ENCODE measurements at places on chromosomes 12 and 14. TPM values are rescaled to one million over a fixed set of nuclear protein-coding genes. Genes with fewer than 3 reads are reported as not detected.
A peak's percentile ranks its signal among the peaks of the same experiment; 100 is the strongest.

DNA sequence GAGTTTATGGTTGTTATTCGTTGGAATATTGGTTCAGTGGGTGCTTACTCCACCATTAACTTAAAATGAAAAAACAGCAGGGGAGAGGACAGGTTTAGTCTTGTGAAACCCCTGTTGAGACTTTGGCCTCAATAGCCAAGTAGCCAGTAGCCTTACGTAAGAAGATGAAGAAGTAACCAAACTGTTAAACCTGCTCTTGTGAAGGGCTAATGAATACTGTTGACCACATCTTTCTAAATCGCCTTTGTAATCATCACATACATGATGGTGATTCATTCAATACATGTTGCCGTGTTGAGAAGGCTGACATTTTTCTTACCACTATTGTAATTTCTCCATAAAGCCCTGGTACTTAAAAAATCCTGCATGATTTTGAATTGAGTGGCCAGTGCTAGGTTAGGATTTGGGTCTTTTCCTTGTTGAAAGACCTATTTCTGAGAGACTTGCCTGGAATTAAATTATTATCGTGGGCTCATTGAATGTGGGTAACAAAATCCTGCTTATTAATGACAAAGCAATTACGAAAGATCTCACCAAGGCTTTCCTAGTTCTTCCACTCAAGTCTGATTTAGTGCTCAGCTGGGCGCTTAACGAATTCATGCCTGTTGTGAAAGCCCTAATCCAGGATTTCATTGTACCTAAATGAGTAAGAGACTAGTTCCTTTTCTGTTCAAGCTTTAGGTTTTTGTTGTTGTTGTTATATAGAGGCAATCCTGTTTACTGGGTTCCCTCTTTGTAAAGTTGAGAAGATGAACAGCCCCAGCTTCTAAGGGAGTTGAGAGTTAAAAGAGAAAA lies 333.1 kb downstream of the FUT8 start:
- no peak for DNase-seq
- peaks cover 2% of the 10 kb centered on the region for H3K36me3 ChIP-seq
- peaks cover 21% of the 10 kb centered on the region for H3K4me1 ChIP-seq
- peaks cover 3% of the 10 kb centered on the region for H3K27me3 ChIP-seq

Gene RIMBP2
- total RNA-seq, result 1.5 TPM

DNA sequence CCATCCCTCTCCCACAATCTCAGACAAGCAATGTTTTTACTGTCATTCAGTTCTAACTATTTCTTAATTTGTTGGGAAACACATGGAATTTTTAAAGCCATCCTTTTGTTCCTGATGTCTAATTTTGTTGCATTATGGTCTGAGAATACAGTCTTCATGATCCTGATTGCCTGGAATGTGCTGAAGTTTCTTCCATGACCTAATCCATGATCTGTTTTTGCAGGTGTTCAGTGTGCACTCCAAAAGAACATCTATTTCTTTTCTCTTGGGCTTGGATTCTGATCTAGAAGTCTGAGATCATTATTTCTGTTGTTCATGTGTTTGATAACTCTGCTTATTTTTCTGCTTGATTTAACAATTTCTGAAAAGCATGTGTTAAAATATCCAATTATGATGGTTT lies 43.2 kb upstream of the PHC1 start:
- H3K4me3 ChIP-seq, result no peak overlapping the region
- no peak for DNase-seq
- H3K36me3 ChIP-seq, result peaks cover 17% of the 10 kb centered on the region
- no peaks in the 10 kb centered on the region for H3K27me3 ChIP-seq
- H3K27ac ChIP-seq, result no peak overlapping the region
- no peaks in the 10 kb centered on the region for H3K4me1 ChIP-seq

Gene TMEM233
- total RNA-seq, result not detected

Gene GEMIN2
- 34.9 TPM for total RNA-seq

Gene GLT8D2
- 10.2 TPM for total RNA-seq

- H3K4me3 ChIP-seq, result no peak overlapping the region
- no peak for DNase-seq
- no peak overlapping the region for H3K27ac ChIP-seq
- no peaks in the 10 kb centered on the region for H3K36me3 ChIP-seq
- H3K27me3 ChIP-seq, result no peaks in the 10 kb centered on the region
- no peaks in the 10 kb centered on the region for H3K4me1 ChIP-seq
Observed at GRCh38 chr14:56333359-56334292, 215.4 kb downstream of the PELI2 start.

Gene DPPA3
- 3.9 TPM for total RNA-seq

Gene AQP6
- 0.21 TPM for total RNA-seq

- no peaks in the 10 kb centered on the region for H3K4me1 ChIP-seq
- no peak overlapping the region for H3K4me3 ChIP-seq
- H3K27ac ChIP-seq, result no peak overlapping the region
- H3K27me3 ChIP-seq, result no peaks in the 10 kb centered on the region
- H3K36me3 ChIP-seq, result no peaks in the 10 kb centered on the region
Observed at GRCh38 chr14:94593376-94593748, 12.1 kb downstream of the SERPINA5 start.

DNA sequence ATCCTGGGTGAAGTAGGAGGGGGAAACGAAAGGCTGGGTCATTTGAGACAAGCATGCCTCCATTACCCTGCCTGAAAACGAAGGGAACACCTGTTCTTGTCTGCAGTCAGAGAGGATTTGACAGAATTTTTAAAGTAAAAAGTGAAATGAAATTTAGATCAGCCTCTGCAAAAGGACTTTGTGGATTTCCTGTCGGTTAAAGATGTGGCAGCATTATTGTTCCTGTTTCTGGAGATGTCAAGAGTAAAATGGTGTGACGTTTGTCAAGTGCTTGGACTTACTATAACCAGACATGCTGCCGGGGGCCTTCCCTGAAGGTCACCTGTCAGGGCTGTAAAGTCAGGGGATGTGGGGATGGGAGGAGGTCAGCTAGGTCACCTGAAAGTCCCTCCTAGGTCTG lies 32.0 kb downstream of the NRXN3 start:
- no peak for DNase-seq
- H3K27me3 ChIP-seq, result no peaks in the 10 kb centered on the region
- no peak overlapping the region for H3K27ac ChIP-seq
- no peak overlapping the region for H3K4me3 ChIP-seq
- peaks cover 27% of the 10 kb centered on the region for H3K4me1 ChIP-seq

GRCh38 chr12:47740606-47741339 lies 15.5 kb upstream of the ENDOU start:
- no peak for DNase-seq
- no peaks in the 10 kb centered on the region for H3K36me3 ChIP-seq
- H3K27me3 ChIP-seq, result peaks cover 10% of the 10 kb centered on the region
- peaks cover 35% of the 10 kb centered on the region for H3K4me1 ChIP-seq

- no peak overlapping the region for H3K4me3 ChIP-seq
- DNase-seq, result no peak
- H3K36me3 ChIP-seq, result peaks cover 8% of the 10 kb centered on the region
Observed at GRCh38 chr14:24418492-24418873, 11.0 kb downstream of the CBLN3 start.

DNA sequence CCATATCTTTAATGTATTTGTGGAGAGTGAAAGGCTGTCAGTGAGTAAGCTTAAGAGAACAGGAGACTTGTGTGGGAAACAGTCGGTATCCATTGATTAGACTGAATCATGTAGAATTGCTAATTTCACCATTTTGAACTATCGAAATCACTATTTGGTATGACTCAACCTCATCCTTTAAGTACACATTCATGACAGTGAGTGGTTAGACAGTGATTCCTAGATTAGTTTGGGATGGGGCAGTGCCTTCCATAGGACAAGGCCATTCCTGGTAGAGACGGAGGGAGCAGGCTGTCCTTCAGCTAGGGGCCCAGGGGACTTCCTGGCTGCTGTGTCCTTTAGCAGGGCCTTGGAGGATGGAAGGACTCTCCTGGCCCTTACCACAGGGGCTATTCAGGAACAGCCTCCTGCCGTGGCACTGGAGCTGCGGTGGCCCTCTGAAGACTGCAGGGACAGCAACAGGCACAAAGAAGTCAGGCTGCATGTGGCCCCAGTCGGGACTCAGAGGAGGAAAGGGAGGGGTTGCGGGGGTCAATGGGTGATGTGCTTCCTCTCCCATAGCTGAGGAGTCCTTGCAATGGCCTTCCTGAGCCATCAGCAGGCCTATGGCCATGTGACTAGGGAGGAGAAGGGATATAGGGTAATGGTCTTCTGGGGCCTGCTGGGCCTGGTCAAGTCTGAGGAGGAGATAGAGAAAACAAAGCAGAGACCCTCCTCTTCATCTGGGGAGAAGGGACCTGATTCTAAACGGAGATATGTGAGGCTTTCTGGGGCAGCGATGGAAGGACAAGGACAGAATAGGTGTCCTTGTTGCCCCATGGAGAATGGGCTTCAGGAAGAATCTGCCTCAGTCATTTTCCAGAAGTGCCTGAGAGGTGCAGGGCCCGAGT lies 11.2 kb downstream of the SERPINA1 start:
- H3K27me3 ChIP-seq, result 0 out of 2 replicates have a peak, but pooled peaks cover 3% of the 10 kb centered on the region
- no peak overlapping the region for H3K4me3 ChIP-seq
- no peak overlapping the region for H3K27ac ChIP-seq
- H3K4me1 ChIP-seq, result peaks cover 23% of the 10 kb centered on the region
- no peak for DNase-seq
- no peaks in the 10 kb centered on the region for H3K36me3 ChIP-seq

DNA sequence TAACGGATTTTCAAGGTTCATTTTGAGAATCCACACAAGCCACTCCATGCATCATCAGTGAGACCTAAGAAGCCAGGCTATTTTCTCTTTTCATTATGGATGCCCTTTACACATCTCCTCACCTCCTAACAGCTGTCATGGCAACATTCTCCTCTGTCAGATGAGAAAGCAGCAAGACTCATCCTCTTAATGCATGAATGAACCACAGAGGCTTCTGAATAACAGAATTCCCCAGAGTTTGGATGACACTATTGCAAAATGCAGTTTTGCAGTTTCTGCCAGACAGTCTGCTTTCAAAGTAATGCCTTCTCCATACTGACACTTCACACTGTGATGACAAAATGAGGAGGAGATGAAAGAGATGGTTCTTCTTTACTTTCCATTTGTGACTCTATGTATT lies 286.7 kb upstream of the GRIP1 start:
- no peak overlapping the region for H3K4me3 ChIP-seq
- no peaks in the 10 kb centered on the region for H3K27me3 ChIP-seq
- no peaks in the 10 kb centered on the region for H3K36me3 ChIP-seq
- peaks cover 23% of the 10 kb centered on the region for H3K4me1 ChIP-seq
- no peak overlapping the region for H3K27ac ChIP-seq
- DNase-seq, result no peak

Gene RNASE2
- total RNA-seq, result not detected

Gene NR1H4
- total RNA-seq, result not detected

DNA sequence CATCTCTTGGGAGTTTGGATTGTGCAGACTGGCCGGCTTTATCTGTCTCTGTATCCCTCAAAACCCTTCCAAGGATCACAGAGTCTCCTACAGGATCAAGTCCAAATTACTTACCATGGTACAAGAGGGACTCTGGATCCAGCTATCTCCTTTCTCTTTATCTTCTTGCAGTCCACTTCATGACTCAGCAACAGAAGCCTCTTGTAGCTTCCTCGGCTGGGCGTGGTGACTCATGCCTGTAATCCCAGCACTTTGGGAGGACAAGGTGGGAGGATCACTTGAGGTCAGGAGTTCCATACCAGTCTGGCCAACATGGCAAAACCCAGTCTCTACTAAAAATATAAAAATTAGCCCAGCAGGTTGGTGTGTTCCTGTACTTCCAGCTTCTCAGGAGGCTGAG lies 189.7 kb downstream of the BCAT1 start:
- H3K4me3 ChIP-seq, result no peak overlapping the region
- peaks cover 26% of the 10 kb centered on the region for H3K4me1 ChIP-seq
- H3K36me3 ChIP-seq, result no peaks in the 10 kb centered on the region
- DNase-seq, result no peak
- no peaks in the 10 kb centered on the region for H3K27me3 ChIP-seq

- peak overlapping the region; percentile 92 for H3K4me3 ChIP-seq
- no peak for DNase-seq
- no peaks in the 10 kb centered on the region for H3K36me3 ChIP-seq
- peaks cover 56% of the 10 kb centered on the region for H3K27me3 ChIP-seq
Observed at GRCh38 chr14:32932302-32932913, 6.3 kb upstream of the NPAS3 start.

DNA sequence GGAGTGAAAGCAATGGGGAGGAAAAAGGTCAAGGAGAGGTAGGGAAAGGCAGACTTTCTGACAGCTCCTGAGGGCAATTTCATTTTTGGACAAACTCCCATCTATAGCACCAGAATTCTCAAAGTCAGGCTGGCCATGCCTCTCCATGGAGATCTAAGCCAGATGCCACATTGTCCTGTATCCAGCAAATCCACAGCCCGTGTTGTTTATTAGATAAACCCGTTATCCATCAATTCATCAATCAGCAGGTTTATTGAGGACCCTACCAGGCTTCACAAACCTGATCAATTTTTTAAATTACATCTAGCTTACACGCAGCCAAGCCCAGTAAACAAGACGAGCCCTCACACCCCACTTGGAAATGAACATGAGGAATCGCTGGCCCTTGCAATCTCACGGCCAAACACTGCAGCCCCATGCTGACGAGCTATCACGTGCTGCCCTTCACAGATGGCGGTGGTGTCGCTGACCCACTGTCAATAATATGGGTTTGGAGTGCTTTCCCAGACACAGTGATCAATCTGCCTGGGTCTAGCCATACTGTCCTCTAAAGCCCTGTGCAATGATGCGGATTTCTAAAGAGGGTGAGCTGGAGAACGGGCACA lies 332.9 kb downstream of the DPF3 start:
- H3K36me3 ChIP-seq, result no peaks in the 10 kb centered on the region
- H3K27me3 ChIP-seq, result no peaks in the 10 kb centered on the region
- peaks cover 14% of the 10 kb centered on the region for H3K4me1 ChIP-seq
- DNase-seq, result no peak

GRCh38 chr12:6538420-6539313 lies 4.3 kb downstream of the GAPDH start:
- peaks cover 44% of the 10 kb centered on the region for H3K4me1 ChIP-seq
- peaks cover 50% of the 10 kb centered on the region for H3K36me3 ChIP-seq
- no peaks in the 10 kb centered on the region for H3K27me3 ChIP-seq
- DNase-seq, result no peak

DNA sequence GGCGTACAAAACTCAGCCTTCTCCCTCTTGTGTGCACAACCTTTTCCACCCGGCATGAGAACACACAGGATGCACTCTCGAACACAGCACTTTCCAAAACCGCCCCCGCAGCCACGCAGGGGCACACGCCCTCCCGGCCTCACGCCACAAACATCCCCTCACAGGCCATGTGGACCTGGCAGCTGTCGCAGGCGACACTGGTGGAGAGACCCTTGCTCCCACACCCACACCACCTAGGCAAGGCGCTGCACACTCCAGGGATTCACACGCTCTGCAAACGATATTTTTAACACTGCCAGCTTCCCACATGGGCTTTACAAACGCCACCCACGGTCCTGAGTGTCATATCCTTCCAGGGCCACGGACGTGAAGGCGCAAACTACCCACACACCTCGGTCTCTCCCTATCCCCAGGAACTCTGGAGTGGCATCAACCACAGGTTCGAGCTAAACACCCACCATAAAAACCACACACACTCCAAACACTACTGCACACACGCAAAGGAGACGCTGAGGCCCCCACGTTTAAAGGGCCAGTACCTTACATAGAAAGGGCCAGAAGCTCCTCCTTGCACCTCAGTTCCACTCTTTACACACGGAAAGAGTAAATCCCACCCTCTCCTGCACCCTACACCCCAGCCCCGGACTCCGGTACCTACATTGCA lies 12.4 kb upstream of the ITGB7 start:
- peak overlapping the region; percentile 90 for H3K4me3 ChIP-seq
- no peak for DNase-seq
- H3K36me3 ChIP-seq, result peaks cover 2% of the 10 kb centered on the region
- H3K27me3 ChIP-seq, result peaks cover 7% of the 10 kb centered on the region
- peaks cover 75% of the 10 kb centered on the region for H3K4me1 ChIP-seq
- peak overlapping the region; percentile 28 for H3K27ac ChIP-seq

Gene TMPRSS12
- not detected for total RNA-seq

Measured in WTC11 (cell line).